ENCODE measurements at places on chromosomes 4 and X.

- DNase-seq, result no peak
Measured at GRCh38 chrX:148700021-148700420, 199.6 kb downstream of the AFF2 start.

- peak; percentile 24 for DNase-seq
Measured at GRCh38 chr4:171846232-171846631, 33.0 kb downstream of the GALNTL6 start.

DNA sequence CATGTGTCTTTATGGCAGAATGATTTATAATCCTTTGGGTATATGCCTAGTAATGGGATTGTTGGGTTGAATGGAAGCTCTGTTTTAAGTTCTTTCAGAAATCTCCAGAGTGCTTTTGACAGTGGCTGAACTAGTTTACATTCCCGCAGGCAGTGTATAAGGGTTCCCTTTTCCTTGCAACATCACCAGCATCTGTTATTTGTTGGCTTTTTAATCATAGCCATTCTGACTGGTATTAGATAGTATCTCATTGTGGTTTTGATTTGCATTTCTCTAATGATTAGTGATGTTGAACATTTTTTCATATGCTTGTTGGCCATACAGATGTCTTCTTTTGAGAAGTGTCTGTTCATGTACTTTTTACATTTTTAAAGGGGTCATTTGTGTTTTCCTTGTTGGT lies 129.8 kb downstream of the TBCK start:
- DNase-seq, result no peak

DNA sequence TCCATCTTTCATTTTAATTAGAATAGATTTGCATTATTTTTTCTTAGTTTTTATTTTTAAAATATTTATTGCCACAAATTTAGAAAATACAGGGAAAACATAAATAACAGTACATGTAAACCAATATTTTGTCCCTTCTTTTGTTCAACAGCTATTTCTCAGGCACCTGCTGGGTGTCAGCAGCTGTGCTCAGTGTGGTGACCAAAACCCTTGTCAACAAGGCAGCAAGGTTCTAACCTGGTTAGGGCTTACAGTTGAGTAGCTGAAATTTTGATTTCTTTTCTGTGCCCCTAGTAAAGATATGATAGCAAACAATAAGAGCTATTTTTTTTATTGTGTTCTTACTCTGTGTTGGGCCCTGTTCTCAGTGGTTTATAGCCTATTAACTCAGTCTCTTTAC lies 128.1 kb downstream of the PTTG2 start:
- DNase-seq, result no peak

GRCh38 chr4:105241451-105241850 lies 94.8 kb downstream of the TET2 start:
- no peak for DNase-seq

GRCh38 chr4:8580321-8581093 lies at the start of gene GPR78:
Gene GPR78 (plus strand): TSS chr4:8580392. CDS start chr4:8580983, 591 bp downstream.
- peak; percentile 62 for DNase-seq

GRCh38 chr4:122450847-122451246 lies 5.7 kb downstream of the IL2 start:
- DNase-seq, result no peak

DNA sequence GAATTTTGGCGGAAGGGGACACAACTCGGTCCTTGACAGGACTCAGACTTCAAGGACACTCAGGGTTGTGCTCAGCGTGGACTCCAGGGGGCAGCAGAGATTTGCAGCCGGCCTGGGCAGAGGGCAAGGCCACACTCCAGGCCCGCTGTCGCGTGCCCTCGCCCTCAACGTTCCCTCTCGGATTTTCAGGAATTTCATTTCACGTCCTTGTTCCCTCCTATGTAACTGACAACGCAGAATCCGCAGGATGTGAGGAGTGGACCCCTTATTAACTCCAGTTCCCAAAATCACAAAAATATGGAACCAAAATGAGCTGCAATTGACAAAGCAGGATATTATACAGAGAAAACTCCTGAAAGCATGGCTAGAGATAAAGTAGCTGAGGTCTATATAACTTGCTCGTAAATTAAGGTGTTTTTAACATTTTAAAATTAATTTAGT lies 21.0 kb upstream of the DCTD start:
- peak; percentile 82 for DNase-seq

DNA sequence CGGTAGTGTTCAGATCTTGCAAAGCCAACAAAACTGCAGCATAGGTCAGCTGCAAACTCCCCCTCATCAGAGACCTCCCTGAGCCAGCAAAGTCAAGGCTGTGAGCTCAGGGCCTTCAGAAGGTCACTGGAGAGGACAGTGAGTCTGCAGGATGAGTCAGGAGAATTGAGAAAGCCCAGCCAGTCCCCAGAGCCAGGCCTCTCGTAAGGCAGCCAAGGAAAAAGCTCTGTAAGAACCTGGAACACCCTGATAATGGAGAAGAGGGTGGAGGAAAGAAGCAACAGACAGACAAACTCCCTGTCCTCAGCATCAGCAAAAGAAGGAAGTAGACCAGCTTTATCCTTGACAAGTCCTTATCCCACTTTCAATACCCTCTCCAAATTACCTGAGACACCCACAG lies 33.0 kb downstream of the GRIA3 start:
- no peak for DNase-seq

- DNase-seq, result no peak
Measured at GRCh38 chr4:87901422-87901992, 68.7 kb downstream of the MEPE start.

GRCh38 chr4:47510506-47511143 lies 25.6 kb downstream of the ATP10D start:
- no peak for DNase-seq

DNA sequence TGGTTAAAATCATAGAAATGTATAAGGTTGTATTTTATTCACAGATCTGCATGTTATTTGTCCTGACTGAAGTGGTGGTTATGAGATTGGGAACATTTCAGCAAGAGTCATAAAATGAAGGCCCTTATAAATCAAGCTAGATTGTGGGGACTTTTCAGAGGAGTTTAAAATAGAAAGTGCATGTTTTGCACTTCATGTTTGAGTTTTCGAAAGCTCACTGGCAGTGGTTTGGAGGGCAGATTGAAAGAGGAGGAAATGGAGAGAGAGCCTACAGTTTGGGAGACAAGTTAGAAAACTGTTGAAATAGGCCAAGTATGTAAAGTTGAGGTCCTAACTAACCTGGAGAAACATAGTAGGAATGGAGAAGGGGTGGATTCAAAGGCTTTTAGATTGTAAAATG lies 124.9 kb downstream of the KDM6A start:
- no peak for DNase-seq

- DNase-seq, result no peak
Measured at GRCh38 chr4:69025191-69025998, 70.9 kb upstream of the UGT2B7 start.
